Heart left ventricle (tissue), 16 donors: ENCODE measurements at places on chromosomes 7 and 10. TPM values are rescaled to one million over a fixed set of nuclear protein-coding genes. Genes with fewer than 3 reads are reported as not detected.

GRCh38 chr7:133676805-133677370, 424.0 kb downstream of the EXOC4 start:
- no peak for DNase-seq
- no peaks in the 10 kb centered on the region for H3K27me3 ChIP-seq
- no peak overlapping the region for H3K27ac ChIP-seq
- H3K4me3 ChIP-seq, result no peak overlapping the region
- H3K4me1 ChIP-seq, result no peaks in the 10 kb centered on the region

ADRA2A gene
- 0.45 TPM for total RNA-seq

- H3K4me3 ChIP-seq, result no peak overlapping the region
Observed at GRCh38 chr10:13971601-13972475, 358.9 kb downstream of the FRMD4A start.

DNA sequence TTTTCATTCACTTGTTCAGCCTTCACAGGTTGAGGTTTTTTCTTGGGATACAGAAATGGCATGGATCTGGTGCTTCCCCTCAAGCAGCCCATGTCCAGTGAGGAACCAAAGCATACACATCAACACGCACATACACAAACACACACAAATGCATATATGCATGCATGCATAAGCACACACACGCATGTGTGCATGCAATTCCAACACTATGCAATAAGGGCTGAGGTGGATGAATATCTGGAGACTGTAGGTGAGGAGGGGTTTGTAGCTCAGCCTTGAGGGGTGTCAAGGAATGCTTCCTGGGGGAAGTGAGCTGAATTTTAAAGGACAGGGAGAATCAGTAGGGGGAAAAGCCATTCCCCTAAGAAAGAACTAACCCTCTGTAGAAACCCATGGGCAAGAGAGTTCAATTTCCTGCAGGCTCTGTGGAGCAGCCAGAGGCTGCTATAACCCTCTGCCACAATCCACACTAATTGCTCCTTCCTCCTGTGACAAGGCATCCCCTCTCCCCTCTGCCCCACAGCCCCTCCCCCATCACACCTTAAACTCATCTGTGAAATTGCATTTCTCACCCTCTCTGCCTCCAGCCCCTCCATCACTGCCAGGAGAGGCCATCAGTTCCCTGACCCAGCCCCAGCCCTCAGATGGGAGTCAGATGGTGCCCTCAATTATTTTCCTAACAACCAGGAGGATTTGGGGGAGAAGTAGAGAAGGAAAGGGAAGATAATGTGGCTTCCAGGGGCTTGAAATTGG, 316.4 kb downstream of the RPS24 start:
- no peak for DNase-seq
- H3K27ac ChIP-seq, result no peak overlapping the region
- no peaks in the 10 kb centered on the region for H3K36me3 ChIP-seq

GRCh38 chr7:43838201-43838658, 31.1 kb downstream of the MRPS24 start:
- H3K27ac ChIP-seq, result no peak overlapping the region
- H3K27me3 ChIP-seq, result no peaks in the 10 kb centered on the region
- no peaks in the 10 kb centered on the region for H3K4me1 ChIP-seq
- H3K4me3 ChIP-seq, result no peak overlapping the region

IGFBP3 gene
- 55.4 TPM for total RNA-seq
